ENCODE measurements at places on chromosomes 12 and 14. TPM values are rescaled to one million over a fixed set of nuclear protein-coding genes. Genes with fewer than 3 reads are reported as not detected.

The CFAP54 gene
- total RNA-seq = 0.59 TPM

The CCER1 gene
- total RNA-seq = not detected

The IRAK3 gene
- total RNA-seq = 0.91 TPM

The INHBE gene
- total RNA-seq = 0.09 TPM

The RHEBL1 gene
- total RNA-seq = 6.0 TPM

The TGM1 gene
- 0.89 TPM for total RNA-seq

The ANKRD33 gene
- not detected for total RNA-seq

The ACSM4 gene
- total RNA-seq = not detected

The CLEC2D gene
- total RNA-seq = 0.27 TPM

The ZNF26 gene
- total RNA-seq = 9.0 TPM

The EEA1 gene
- total RNA-seq = 5.3 TPM

The HRK gene
- total RNA-seq = 1.6 TPM

The CLEC9A gene
- total RNA-seq = not detected

The KCNK13 gene
- total RNA-seq = 0.14 TPM

The TRIP11 gene
- 10.9 TPM for total RNA-seq

The PLEK2 gene
- total RNA-seq = 21.8 TPM

The LALBA gene
- not detected for total RNA-seq

The MFAP5 gene
- not detected for total RNA-seq

The COL2A1 gene
- not detected for total RNA-seq

The SMIM41 gene
- not detected for total RNA-seq

The MYF5 gene
- not detected for total RNA-seq

The SERPINA5 gene
- total RNA-seq = 0.15 TPM

The DHRS2 gene
- total RNA-seq = 6.4 TPM

The LRP6 gene
- 11.5 TPM for total RNA-seq

The SCNN1A gene
- 30.2 TPM for total RNA-seq

The GLIPR1L1 gene
- not detected for total RNA-seq

The SUOX gene
- 9.1 TPM for total RNA-seq

The KCNK10 gene
- not detected for total RNA-seq

The CLEC4D gene
- not detected for total RNA-seq

The JPH4 gene
- 0.06 TPM for total RNA-seq

The CMKLR1 gene
- total RNA-seq = not detected

The KRT78 gene
- total RNA-seq = not detected

The CHMP4A gene
- total RNA-seq = 98.1 TPM

The TTC9 gene
- 2.7 TPM for total RNA-seq

The KRT83 gene
- 6.0 TPM for total RNA-seq

The OR4N5 gene
- total RNA-seq = not detected

The KRT6B gene
- total RNA-seq = not detected

The HOXC10 gene
- total RNA-seq = 3.8 TPM

The SPIC gene
- total RNA-seq = not detected

The LGR5 gene
- total RNA-seq = not detected

The TSHR gene
- total RNA-seq = not detected

The GSG1 gene
- 0.30 TPM for total RNA-seq

The DLGAP5 gene
- total RNA-seq = 32.8 TPM

The RNU6-8 gene
- not detected for total RNA-seq

The CLEC1B gene
- total RNA-seq = not detected

The SDS gene
- 2.7 TPM for total RNA-seq

The RDH12 gene
- not detected for total RNA-seq

The ZNF891 gene
- 0.28 TPM for total RNA-seq

The CAPZA3 gene
- not detected for total RNA-seq

The BICDL1 gene
- 4.9 TPM for total RNA-seq

The ACVR1B gene
- 17.3 TPM for total RNA-seq

The CLEC2B gene
- total RNA-seq = 1.3 TPM
